ENCODE measurements at places on chromosomes 16 and 17.

DNA sequence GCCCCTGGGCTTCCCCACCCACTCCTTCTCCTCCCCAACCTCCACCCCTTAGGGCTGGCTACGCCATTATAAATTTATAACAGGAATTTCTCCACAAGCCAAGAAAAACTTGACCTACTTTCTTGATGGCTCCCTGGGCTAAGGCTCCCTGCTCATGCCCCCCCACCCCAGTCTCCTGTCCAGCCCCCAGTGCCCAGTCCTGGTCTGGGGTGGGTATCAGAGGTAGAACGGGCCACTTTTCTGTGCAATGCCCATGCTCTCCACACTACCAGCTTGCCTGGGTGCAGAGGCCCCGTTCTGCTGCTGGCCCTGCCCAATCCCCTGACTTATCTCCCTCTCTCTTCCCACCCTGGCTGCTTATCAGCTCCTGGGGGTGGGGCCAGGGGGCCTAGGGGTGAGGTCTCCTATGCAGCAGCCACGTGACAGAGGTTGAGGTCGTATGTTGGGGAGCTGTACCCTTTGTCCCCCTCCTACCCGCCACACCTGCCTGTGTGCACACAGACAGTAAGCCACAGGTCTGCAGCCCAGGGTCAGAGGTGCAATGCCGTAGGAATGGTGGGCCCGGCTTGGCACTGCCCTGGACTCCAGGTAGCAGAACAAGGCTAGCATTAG is 10.1 kb downstream of the THRA start:
- DNase-seq = peak; percentile 81

DNA sequence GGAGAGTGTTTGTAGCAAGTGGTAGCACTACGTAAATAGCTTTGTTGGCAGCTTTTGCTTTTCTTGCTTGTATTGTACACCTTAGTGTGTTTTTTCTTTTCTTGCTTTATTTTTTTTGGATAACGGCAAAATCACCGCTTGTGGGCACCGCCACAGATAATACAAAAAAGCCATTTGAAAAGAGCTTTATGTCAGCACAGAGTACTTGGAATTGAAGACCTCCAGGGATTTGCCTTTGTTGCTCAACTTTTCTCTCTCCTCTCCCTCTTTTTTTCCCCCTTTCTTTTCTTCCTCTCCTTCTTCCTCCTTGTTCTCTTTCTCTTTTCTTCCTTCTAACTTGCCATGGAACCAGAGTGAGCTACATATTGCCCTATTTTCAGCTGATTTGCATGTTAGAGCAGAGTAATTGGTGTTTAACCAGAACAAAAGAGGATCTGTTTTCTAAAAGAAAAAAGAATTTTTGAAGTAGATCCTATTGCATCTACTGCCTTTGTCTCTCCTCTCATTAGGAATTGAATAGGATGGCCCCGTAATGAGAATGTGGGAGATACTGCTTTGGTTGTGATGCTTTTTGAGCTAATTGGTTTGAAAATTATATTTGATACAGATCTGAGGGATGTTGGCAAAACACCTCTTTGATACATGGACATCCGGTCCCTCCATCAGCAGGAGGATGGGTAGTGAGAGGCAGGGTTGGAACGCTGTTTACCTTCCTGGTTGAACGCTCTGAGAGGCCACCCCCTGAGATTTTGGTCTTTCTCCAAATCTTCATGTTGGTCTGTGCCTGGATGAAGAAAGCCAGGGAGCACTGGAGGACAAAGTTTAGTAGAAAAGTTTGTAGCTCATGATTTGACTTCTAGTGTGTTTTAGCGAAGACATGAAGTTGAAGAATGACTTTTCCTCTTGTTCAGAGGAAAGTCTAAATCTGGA is 85.6 kb downstream of the MSI2 start:
- DNase-seq = no peak

- peak; percentile 49 for DNase-seq
These were observed 41.7 kb upstream of the JPH3 start for GRCh38 chr16:87560428-87561199.

DNA sequence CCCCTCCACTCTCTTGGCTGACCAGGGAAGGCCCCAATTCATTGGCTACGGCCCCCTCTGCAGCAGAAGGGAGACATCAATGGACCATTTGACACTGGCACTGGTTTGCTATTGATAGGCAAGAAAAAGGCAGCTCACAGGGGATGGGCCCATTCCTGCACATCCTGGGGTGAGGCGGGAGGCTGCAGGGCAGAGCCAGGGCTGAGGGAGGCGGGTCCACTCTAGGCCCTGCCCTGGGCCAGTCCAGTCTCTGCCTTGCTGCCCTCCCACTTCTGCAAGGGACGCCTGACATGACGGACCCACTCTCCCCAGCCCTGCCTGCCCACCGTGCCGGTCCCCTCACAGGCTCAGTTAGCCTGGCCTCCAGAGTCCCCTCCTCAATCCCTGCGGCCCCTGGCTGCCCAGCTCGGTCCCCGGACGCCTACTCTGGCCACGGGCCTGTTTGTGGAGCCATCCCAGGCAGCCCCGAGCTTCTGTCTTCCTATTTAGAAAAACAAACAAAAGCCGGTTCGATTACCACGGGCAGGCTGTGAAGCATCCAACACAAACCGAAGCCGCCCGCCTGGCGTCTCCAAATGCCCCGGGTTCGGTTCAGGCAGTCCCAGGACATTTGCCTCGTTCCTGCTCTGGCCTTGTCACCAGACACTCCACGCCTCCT is 160.7 kb downstream of the IRX5 start:
- no peak for DNase-seq

DNA sequence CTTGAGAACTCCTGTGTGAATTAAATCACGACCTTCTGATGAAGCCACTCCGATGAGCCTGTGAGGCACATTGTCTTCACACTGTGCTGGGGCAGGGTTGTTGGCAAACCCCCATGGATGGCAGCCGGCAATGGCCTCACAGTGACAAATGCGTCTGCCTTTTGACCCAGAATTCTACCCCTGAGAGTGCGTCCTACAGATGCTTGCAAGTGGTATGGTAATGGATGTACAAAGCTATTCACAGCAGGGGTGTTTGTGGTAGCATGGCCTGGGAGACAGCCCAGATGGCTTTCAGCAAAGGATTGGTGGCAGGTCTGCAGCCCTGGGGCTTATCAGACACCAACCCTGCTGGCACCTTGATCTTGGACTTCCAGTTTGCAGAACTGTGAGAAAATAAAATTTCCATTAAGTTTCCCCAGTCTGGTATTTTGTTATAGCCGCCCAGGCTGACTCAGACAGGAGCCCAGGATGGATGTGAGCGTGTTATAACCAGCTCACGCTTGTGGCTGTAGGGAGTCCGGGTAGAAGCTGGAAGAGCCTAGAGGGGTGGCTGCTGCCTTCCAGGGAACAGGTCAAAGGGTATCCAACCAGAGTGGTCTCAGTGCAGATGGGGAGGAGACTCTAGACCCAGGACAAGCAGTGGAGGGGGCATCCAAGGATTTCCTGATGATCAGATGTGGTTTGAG is 10.1 kb downstream of the AFMID start:
- DNase-seq = no peak

GRCh38 chr16:74201576-74201975 is 95.0 kb upstream of the PSMD7 start:
- no peak for DNase-seq

DNA sequence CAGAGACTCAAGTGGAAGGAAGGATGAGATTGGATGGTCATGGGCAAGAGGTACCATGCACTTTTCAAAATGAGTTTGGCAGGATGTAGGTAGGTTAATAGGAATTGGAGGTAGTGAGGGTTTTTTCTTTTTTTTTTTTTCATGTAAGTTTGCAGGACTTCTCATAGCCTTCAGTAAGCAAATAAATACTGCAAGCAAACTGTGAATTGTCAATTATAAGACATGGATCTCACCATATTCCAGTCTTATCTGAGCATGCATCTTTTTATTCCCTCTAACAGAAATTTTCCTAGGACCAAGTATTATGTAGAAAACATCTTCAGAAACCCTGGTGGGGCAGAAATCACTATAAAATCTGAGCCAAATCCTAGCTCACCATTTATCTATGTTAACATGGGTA is 584.6 kb upstream of the CDH5 start:
- DNase-seq = no peak

DNA sequence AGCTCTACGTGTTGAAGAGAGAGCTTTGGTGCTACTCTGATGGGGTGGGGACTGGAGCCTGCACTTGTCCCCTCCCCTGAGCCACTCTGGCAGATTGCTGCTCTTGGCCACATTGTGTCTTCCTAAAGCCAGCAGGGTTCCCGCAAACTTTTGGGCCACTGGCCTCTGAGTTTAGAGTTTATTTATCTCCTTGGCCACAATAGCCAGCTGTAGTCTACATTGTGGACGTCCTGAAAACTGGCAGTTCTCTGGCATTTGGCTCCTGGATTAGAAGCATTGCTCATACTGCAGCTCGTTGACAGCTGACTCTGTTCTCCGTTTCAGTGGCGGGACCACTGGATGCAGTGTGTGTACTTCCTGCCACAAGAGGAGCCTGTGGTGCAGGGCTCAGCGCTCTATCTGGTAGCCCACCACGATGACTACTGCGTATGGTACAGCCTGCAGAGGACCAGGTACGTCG is 34.6 kb downstream of the PRMT7 start:
- no peak for DNase-seq

DNA sequence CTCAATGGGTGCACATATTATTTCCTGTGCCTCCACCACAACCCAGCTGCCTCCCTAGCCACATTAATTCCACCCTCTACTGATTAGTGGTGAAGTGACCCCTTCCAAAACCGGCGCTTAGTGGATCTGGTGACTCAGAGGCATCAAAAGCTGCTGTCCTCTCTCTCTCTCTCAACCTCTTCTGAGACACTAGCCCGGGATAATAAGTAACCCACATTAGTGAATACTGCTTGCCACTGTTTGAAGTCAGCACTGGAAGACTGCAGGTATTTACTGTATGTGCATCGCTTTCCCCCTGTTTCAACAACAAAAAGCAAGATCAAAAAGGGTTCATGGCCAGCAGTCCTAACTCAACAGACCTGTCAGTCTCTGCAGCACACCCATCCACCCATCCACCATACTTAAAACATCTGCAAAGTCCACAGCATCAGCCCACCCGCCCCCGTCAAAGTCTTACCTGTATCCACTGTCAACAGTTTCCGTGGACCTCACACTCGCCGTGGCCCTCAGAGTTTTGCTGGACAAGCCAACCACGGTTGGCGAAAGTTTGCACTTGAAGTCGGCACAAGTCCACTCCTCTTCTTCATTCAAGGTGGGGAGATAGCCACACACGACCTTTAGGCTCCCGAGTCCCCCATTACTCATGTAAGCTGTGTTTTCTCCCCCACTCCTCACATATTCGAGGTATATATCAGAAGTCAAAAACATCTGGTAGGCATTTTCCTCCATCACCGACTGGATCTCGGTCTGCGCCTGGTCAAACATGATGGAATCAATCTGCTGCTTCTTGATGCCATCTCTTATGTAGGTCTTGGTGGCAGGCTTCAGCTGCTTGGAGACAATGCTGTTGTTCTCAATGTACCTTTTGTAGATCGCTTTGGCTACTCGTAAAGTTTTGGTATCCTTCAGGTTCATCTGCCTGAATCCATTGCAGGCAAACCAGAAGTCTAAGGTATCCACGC is 3.8 kb downstream of the AXIN2 start:
- no peak for DNase-seq

- no peak for DNase-seq
These were observed 25.7 kb downstream of the BAHCC1 start for GRCh38 chr17:81420769-81421462.

GRCh38 chr17:42378959-42379594 is 9.2 kb downstream of the STAT3 start:
- no peak for DNase-seq

DNA sequence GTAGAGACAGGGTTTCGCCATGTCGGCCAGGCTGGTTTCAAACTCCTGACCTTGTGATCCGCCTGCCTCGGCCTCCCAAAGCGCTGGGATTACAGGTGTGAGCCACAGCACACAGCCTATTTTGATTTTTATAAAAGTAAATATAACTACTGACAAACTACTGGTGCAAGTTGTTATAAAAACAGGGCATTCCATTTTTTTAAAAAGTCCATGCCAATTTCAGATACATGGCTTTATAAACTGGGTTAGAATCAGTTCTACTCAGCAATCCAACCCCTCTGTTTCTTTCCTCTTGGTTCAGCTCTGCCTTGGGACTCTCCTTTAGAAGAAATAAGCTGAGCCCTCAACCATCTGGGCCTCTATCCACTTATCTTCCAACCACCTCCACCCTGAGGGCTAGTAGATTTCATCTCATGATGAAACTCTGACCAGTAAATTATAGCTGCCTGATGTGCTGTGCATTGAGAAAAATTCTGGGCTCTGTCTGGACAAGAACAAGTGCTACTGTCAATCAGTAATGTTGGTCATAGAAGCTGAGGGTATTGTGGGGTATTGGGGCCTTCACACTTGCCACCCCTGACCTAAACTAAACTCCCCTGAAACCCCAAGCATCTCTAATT is 10.2 kb downstream of the RANBP10 start:
- no peak for DNase-seq

GRCh38 chr16:9955677-9956076 is 226.6 kb downstream of the GRIN2A start:
- DNase-seq = no peak

- DNase-seq = no peak
These were observed 235.0 kb downstream of the NTN1 start for GRCh38 chr17:9256361-9256750.
